ENCODE measurements at places on chromosomes 13 and 19. TPM values are rescaled to one million over a fixed set of nuclear protein-coding genes. Genes with fewer than 3 reads are reported as not detected.

SLC25A41 gene
- total RNA-seq: not detected

ZNF579 gene
- 6.6 TPM for total RNA-seq

MEIS3 gene
- total RNA-seq: 0.18 TPM

CAPN12 gene
- total RNA-seq: 22.9 TPM

VAV1 gene
- 107 TPM for total RNA-seq

GPR183 gene
- 43.7 TPM for total RNA-seq

Data from activated CD4-positive, alpha-beta memory T cell treated with anti-CD3 and anti-CD28 coated beads, Interleukin-2, amount 10 ng/mL, durations not matched to agents 7 days and 5 days (primary cell).